ENCODE measurements at places on chromosomes 6 and 20.
A peak's percentile ranks its signal among the peaks of the same experiment; 100 is the strongest.

GRCh38 chr6:150627585-150628025, 27.9 kb downstream of the PLEKHG1 start:
- DNase-seq: no peak

- DNase-seq: no peak
These were observed 23.1 kb downstream of the ZC3H12D start for GRCh38 chr6:149461670-149462069.

DNA sequence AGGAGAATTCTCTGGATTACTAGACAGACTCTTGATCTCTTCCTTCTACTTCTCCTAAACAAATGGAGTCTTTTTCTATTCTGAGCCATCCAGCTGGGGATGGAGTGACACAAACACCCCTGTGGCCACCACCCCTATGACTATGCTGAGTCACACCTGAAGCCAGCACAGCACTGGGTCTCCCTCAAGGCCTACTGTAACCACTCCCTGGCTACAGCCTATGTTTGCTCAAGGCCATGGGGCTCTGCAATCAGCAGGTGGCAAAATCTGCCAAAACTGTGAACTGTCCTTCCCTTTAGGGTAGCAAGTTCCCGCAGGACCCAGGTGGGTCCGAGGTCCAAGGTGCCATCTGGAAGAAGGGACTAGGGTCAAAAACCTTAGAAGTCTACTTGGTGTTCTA, 132.3 kb downstream of the TINAG start:
- DNase-seq: no peak

DNA sequence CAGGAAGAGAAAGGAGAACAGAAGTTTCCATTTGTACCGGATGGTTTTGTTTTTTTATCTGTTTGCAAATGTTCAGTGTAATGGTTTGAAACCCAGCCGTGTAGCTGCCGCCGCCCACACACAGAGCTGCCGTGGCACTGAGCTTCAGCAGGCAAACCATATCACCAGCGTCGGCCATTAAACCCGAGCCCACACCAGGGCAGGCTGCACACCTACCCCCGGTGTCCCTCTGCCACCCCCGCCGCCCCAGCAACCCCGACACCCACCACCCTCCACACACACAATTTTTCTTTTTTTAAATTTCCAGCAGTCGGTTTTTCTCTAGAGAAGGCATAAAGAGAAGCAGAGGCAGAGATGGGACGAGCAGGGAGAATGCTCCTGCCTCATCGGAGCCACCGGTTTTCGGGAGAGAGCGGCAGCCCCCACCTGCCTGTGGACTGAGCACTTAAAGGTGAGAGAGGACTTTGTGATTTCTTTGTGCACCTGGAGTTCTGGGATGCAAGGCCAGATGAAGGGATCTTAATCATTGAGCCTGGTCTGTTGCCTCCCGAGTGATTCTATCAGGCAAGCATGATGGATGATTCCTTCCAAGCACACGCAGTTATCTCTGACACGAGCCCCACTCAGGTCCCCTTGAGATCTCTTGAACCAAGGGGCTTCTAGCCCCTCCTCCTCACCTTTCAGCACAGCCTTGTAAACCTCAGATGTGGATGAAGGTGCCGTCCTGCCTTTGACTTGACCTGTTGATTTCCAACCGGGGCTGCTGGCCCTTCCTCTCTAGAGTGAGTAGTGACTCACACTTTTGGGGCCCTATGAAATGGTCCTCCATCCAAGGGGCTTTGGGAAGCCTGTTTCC, 17.5 kb upstream of the ZNF831 start:
- DNase-seq: peak; percentile 8

GRCh38 chr6:124960757-124961463, 1.3 kb upstream of the RNF217 start:
- DNase-seq: no peak

- DNase-seq: no peak
These were observed 6.9 kb downstream of the GLYATL3 start for GRCh38 chr6:49506569-49507111.

GRCh38 chr6:811831-812230, 118.9 kb upstream of the EXOC2 start:
- DNase-seq: no peak

GRCh38 chr6:14601490-14601889, 483.9 kb downstream of the CD83 start:
- no peak for DNase-seq

GRCh38 chr20:57727863-57728262, 18.0 kb upstream of the PMEPA1 start:
- no peak for DNase-seq

DNA sequence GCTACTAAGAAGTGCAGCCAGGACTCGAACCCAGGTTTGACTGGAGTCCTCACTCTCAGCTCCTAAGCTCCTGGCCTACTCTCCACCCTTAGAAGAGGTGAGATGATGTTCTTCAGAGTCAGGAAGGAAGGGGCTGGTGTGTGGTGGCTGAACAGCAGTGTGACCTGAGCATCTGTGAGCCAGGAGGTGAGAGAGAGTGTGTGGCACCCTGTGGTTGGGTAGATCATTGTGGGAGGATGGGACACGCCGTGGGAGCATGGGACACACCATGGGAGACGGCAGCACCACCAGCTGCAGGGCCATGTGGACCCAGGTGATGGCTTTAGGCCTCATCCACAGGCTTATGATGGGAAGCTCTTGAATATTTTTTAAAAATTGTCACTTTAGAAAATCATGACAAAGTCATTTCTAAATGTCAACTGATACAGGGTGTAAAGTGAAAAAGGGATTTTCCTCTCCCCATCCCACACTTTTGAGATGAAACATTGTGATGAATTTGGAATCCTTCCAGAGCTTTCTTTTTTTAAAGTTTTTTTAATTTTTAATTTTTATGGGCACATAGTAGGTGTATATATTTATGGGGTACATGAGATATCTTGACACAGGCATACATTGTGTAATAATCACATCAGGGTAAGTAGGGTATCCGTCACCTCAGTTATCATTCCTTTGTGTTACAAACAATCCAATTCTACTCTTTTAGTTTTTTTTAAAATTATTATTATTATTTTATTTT, 31.6 kb downstream of the SRC start:
- DNase-seq: no peak

- DNase-seq: no peak
These were observed 195.9 kb downstream of the TENT5A start for GRCh38 chr6:81556551-81556950.

GRCh38 chr20:11092151-11092550, 418.4 kb upstream of the JAG1 start:
- DNase-seq: no peak

DNA sequence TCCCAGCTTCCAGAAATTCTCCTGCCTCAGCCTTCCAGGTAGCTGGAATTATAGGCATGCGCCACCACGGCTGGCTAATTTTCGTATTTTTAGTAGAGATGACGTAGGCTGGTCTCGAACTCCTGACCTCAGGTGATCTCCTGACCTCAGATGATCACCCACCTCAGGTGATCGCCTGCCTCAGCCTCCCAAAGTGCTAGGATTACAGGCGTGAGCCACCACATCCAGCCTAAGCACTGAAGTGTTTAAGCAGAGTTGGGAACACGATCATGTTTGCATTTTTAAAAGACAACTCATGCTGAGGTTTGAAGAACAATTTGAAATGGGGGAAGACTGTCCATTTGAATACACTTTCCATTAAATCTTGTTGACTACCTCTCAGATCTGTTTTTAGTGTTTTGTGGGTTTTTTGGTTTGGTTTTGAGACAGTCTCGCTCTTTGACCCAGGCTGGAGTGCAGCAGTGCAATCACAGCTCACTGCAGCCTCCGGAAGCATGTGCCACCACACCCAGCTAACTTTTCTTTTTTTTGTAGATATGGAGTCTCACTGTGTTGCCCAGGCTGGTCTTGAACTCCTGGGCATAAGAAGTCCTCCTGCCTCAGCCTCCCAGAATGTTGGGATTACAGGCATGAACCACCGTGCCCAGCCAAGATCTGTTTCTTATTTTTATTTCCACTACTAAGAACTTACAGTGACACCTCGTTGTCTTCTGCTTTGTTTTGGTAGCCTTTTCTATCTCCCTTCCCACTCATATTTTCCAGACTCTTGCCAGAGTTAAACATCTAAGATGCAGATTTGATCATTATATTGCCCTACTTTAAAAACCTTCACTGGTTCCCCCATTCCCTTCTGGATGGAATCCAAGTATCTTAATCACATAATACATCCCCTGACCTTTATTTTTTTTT, 5.5 kb downstream of the CASP8AP2 start:
- DNase-seq: no peak

DNA sequence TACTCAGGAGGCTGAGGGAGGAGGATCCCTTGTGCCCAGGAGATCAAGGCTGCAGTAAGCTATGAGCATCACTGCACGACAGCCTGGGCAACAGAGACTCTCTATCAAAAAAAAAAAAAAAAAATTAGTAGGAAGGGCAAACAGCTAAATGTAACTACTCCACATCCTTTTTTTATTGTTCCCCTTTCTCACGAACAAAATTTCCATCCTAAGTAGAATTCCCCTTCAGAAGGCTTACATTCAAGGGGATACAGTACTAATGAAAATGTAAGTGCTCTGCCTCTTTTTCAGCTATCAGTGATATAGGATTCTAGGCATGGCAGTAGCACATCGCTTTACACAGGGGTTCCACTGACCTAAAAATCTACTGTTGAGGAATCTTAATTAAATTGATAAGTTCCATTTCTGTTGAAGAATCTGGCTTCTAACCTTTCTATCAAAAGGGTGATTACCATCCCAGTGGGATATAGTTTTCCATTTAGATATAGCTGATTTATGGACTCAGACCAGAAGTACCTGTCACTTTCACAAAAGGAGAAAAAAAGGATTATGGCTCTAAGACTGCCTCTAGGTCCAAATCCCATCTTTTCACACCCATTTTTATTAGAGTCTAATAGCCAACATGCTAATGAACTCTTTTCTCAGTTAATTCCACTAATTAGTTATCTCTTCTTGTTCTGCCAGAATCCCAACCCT, 2.6 kb downstream of the B4GALT5 start:
- DNase-seq: no peak

- peak; percentile 32 for DNase-seq
These were observed 160.5 kb upstream of the AGPAT4 start for GRCh38 chr6:161434350-161434749.

DNA sequence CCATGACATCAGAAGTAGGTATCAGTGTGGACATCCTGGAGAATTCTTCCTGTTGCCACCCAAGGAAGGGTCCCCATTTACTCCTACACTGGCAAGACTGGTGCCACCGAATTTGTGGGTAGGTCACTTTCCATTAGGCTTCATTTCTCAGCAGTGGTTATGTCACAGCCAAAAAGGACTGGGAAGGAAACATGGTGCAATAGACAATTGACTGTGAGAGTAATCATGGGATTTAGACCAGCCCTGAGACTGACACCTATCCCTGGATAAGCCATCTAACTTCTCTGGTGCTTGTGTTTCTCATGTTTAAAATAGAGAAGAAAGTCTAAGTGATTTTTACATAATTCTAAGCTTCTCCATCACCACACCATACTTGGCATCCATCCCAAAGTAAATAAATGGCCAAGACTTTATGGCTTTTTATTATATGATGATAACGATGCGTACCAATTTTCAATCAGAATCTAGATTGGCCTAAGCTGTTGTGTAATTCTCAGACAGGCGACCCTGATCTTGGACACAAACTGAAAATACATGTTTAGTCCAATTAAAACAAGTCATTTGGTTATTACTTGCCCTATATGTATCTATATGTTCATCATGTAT, 10.2 kb downstream of the SMPDL3A start:
- no peak for DNase-seq

- no peak for DNase-seq
These were observed 41.3 kb downstream of the STK38 start for GRCh38 chr6:36505744-36506534.

DNA sequence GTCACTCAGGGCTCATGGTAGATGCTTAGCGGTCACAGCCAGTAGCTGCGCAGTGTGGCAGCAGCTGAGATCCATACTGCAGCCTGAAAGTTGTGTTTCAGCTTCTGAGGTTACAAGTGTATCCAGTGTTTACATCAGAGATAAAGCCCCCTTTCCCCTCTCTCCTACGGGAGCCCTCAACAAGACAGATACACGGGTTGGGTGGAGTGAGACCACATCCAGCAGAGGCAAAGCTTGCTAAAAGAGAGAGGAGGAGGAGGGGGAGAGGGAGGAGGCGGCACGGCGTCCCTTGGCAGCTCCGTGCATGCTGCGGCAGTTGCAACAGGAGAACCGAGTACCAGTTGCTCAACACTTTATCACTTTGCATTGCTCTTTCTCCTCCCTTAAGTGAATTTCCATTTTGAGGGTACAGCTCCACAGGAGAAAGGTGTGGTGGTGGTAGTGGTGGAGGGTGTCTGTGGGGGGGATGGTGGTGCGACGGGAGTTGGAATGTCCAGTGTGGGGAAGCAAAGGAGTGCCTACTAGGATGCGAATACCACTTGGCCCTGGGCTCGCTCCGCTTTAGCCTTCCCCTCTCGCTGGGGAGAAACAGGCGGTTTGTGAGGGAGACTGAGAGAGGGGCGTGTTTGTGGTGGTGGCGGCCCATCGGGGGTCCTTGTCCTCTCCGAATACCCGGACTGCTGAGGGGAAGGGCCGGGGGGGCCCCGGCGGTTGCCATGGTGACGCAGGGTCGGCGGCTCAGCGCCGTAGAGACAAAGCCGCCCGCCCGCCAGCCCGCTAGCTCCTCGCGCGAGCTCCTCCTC, 405 bp upstream of the RNF182 start:
- no peak for DNase-seq

GRCh38 chr20:1623501-1624205, 3.8 kb upstream of the SIRPB1 start:
- DNase-seq: no peak

DNA sequence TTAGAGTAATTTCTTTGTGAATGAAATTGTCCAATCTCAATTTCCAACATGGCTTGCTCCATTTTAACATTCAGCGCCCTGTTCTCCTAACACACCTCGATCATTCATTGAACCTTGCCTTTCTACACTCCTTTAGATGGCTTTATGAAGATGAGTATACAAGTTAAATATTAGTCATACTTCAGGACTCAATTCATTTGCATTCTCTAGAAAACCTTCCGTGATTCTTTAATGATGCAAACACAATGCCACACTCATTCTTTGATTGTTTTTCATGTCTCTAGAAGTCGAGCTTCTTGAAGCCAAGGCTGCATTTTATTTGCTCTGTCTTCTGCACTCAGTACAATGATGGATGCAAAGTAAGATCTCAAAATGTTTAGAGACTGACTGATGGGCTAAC, 641.2 kb downstream of the DOK5 start:
- DNase-seq: no peak

DNA sequence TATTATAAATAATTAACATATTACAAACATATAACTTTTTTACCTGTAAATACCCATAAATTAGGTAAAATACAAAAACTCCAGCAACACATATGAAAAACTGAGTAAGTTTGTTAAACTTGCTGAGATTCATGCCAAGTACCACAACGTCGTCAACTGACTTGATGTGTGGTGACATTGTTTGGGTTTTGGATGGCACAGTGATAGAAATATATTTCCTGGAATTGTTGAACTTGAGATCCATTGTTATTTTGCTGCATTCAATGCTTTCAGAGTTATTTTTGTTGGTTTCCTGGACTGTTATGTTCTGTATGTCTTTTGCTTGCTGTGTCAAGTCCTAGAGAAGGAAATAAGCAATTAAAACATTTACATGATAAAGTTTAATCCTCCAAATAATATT, 5.5 kb downstream of the SLC35B3 start:
- DNase-seq: no peak

Data from hippocampal formation (tissue), 2 donors.